Adrenal gland (tissue), 19 donors: ENCODE measurements at places on chromosomes 3 and 15.

DNA sequence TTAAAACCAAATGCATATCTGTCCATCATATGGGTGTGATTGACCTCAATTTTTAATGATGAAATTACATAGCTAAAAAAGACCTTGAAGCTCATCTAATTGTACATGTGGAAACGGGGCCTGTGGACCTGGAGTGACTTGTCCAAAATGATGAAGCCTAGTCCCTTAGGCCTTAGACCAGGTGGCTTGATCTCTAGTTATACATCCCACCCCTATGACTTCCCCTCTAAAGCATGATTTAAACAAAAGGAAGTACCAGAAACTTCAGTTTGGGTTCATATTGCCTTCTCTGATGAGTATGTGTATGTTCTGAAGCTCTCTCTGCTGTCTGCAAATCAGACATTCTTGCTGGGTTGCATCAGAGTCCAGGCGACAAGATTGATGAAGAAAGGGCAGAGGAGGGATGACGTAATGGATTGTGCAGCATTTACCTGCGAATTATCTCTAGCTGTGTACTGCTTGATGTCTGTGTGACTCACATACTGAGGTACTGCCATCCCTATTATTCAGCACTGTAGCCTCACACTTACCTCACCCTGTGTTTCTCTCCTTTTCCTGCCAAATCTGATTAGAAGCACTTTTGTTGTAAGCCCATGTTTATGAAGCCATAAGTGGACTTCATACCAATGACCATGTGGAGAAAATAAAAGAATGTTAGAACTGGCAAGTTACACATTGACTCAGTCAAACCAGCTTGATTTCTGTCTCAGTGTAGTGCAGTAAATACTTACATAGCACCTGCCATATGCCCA lies 111.5 kb downstream of the FILIP1L start:
- peak; percentile 36 for DNase-seq

DNA sequence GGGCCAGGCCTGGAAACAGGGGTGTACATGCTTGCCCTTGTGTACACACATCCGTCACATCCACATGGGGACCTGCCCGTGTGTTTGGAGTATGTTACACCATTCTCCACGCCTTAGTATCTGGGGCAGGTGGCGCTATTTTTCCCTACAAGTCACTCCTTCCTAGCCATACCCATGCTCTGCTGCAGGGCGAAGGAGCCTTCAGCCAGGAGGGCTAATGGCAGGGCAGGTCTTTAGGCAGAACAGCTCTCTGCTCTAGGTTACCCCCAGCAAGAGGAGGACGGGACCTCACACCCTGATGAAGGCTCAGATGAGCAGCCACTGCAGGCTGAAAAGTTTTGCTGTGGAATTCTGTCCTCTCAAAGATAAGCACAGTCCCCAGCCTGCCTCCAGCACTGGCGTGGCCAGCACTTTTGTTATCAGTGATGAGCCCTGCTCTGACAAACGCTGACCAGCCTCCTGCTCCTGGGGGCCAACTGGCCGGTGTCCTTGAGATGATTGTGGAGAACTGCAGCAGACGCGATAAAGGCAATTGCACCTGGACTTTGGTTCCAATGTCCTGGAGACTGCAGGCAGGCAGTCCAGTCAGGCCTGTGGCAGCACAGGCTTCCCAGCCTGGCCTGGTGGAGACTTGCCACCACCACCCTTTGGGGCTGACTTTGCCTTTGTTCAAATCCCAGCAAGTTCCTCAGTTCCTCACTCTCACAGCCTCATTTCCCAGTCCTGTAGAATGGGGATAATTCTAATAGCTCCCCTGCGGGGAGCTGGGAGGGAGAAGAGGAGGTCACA lies 19.8 kb upstream of the PIGZ start:
- peak; percentile 82 for DNase-seq

GRCh38 chr15:76172782-76173181 lies 113.0 kb downstream of the TMEM266 start:
- no peak for DNase-seq

DNA sequence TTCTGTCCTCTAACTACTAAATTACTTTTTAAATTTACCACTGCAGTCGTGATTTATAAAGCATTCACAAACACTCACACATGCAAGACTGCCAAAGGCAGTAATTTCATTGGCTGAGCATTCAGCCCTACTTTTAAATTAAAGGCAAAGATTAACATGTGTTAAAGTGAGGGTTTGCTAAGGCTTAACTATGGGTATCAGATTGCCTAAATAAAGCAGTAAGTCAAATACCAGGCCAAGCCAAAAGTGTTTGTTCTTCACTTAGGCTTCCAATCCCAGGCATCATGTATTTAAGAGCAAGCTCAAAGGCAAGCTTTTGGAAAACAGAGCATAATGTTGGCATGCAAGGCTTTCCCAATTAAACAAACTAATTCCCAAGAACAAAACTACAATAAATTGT lies 187.3 kb downstream of the SUCNR1 start:
- DNase-seq = no peak

- no peak for DNase-seq
These were observed 299.8 kb upstream of the EPHA3 start for GRCh38 chr3:88807491-88808105.

- DNase-seq = no peak
These were observed 7.9 kb downstream of the DGKG start for GRCh38 chr3:186354100-186354499.

DNA sequence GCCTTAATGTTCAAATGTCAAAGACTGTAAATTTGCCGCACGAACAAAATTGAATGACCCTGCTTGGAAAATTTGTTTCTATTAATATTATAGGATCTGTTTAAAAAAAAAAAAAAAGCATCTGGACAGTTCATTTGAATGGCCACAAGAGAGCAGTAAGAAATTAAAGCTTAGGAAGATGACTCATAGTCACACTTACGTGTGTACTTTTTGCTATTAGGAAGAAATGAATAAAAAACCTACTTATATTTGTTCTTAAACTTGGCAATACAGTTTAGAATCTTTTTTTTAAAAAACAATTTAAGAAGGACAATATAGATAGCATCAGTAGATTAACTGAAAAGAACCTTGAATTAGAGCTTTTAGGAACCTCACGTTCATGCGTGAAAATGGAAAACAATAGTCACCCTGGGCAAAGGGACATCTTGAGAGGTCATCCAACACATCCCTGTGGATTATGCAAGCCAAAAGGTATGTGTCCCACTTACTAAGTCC lies 621.8 kb downstream of the MECOM start:
- no peak for DNase-seq

DNA sequence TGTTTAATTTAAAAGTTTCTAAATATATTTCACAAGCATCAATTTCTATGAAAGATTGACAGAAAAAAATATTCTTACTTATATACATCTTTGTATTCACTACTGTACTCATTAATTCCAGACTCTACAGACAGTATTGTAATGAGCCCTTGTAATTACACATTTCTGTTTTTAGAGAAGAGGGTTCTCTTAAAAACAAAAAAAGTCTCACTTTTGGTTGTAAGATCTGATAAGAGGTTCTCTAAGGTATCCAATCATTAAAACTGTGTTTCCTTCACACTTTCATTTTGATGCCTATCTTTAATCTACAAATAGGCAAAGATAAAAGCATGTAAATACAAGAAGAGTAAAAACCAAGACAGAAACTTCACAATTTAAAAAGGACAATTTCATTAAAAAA lies 75.6 kb downstream of the FBXL22 start:
- no peak for DNase-seq

DNA sequence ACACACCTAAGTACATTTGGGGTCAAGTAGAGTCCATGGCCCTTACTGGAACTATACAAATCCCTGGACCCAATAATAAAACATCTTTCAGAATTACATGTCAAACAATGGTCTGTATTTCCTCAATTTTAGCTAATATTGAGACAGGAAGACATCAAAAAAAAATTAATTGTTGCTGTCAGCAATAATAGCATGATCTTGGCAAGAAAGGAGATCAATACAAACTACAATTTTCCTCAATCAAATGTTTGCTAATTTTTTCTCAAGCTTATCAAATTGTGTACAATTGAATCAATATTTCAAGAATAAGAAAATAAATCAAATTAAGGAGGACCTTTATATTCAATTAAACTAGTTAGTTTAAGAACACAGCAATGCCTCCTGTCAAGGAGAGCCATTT lies 62.6 kb downstream of the FSIP1 start:
- DNase-seq = no peak

GRCh38 chr3:119091936-119092677 lies 53.9 kb upstream of the TEX55 start:
- no peak for DNase-seq

DNA sequence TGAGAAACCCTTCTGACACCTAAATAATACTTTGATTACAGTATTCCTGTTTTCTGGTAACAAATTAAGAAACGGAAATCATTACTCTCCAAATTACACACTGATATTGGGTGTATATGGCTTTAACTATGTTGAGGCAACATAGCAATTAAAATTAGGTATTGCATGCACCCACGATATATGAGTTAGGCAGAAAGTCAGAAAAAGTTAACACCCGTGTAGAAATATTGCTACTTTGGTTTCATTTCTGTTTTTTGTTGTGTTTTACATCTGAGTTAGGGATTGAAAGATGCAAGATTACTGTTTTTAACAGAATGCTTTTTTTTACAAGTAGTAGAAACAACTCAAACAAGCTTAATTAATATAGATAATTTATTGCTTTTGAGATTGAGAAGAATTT lies 327.8 kb downstream of the GBE1 start:
- no peak for DNase-seq

DNA sequence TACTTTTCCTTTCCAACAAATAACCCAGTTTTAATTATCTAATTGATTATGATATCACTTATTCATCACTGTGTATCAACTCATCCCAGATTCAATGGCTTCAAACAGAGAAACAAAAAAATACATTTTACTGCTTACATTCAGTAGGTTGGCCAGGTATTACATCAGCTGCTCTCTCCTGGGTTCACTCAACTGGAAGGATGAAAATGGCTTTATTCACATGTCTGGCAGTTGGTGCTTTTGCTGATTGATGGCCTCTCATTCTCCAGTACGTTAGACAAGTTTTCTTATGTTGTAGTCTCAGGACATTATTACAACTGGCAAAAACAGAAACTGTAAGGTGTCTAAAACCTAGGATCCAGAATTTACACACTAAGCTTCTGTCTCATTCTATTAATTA lies 811.0 kb upstream of the ALCAM start:
- DNase-seq = no peak
